ENCODE measurements at places on chromosomes 16 and 17.

DNA sequence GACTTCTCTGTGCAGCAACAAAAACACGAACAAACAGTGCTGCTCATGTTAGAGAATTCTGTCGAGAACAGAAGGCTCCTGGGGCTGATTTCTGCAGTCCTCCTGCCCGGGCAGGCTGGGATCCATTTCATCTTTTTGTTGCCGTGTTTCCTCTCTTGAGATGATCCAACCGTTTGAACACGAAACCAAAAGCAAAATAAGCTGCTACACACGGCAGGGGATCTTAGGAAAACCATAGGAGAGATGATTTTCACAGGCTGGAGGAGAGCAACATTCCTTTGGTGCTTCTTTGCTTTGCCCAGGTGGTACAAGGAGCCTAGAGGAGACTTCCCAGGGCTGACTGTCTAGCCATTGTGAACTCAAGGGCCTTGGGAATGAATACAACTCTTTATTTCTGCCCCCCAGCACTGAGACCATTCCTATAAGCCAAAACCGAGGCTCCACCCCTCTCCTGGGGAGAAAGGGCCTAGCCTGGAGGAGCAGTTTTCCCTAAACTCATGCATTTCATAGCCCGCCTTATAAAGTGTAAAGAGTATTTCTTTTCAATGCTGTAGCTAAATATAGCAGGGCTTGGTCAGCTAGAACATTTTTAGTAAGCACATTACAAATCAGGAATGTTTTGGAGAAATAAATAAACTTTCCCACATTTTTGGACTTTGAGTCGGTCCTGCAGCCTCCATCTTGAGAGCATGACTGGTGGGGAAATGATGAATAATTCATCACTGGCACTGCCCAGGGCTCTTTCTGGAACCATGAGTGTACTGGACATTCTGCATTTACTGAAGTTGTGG lies 7.7 kb downstream of the FOXL1 start:
- DNase-seq: no peak

GRCh38 chr17:7248796-7249195 lies 2.7 kb downstream of the CTDNEP1 start:
- DNase-seq: no peak

DNA sequence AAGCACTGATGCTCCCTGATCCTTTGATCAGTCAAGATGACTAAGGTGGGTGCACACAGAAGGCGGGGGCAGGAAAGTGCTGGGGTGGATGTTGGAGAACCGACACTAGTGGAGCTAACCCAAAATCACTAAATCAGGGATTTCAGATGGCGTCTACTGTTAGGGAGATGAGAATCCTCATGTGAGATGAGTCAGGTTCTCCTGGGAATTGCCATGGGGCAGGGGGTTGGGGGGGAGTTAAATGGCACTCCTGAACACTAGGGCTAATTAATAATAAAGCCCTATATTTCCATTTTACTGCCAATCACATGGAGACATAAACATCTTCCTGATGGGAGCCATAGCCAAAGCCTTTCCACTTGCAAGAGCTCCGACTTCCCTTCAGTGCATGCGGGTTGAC lies 804.1 kb downstream of the KCNJ18 start:
- DNase-seq: no peak

DNA sequence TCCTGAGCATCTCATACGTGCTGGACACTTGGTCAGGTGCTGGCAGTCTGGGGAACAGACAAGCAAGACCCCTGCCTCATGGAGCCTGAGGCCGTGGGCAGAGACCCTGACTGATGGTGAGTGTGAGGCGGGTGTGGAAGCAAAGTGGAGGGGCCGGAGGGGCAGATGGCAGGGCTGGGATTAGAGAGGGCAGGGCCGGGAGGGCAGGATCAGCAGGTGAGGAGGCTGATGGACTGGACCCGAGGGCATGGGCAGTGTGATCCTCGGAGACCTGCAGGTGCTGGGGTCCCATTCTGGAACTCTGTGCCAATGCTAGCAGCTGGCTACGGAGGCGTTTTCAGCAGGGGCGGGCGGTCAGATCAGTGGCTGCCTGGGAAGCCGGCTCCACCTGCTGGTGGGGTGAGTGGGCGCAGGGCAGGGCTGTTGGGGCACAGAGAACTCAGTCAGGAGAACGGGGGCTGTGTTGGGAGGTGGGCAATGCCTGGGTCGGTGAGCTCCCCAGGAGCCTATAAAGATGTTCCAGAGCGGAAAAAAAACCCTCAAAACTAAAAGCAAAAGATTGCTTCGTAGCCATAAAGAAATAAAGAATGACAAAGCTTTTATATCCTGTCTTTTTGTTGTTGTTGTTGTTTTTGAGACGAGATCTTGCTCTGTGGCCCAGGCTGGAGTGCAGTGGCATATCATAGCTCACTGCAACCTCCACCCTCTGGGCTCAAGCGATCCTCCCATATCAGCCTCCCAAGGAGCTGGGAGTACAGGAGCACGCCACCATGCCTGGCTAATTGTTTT lies 8.9 kb upstream of the C16orf74 start:
- DNase-seq: no peak

DNA sequence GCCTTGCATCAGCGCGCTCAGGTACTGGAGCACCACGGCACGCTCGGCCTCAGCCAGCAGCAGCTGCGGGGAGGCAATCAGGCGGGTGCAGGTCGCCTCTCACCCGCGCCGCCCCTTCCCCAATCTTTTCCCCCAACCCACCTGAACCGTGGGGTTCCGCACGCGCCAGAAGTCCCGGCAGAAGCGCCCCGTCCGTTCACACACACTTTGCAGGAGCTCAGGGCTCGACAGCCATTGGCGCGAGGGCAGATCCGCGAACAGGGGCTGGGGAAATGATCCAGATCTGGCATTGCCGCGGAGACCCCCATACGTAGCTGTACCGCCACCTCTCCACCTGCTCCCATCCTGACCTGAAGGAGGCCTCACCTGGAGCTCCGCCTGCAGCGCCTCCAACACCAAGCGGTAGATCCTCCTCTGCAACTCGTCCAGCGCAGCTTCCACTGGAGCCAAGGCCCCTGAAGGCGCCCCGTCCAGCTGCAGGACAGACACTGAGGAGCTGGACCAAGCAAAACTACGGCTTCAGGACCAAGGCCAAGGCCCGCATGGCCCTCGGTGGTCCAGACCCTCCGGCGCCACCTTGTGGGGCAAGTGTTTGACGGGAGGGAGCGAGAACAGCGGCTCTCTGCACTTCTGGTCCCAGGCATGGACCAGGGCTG lies 1.4 kb upstream of the MATCAP1 start:
- peak; percentile 84 for DNase-seq

DNA sequence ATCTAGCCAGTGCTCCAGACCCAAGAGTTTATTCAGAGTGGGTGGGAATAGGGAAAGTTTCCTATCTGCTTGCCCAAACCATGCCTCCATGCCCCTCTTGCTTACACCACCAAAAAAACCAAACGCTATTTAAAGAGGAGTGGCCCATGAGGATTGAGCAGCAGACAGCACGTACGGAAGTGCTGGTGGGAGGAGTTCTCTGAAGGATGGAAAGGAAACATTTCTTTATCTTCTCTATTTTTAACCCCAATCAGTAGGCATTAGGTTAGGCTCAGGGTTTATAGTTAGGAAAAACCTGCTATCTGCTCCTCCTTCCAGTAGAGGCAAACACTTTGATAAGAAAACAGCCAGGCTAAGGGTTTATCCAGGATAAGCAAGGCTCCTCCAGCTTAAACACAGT lies 235.3 kb downstream of the ZFHX3 start:
- no peak for DNase-seq

- DNase-seq: no peak
Observed at GRCh38 chr16:29804455-29805231, 1.7 kb upstream of the MAZ start.

GRCh38 chr16:75311383-75311938 lies 60.0 kb upstream of the BCAR1 start:
- DNase-seq: no peak

GRCh38 chr16:85536411-85537330 lies 76.5 kb upstream of the GSE1 start:
- DNase-seq: no peak

- no peak for DNase-seq
Observed at GRCh38 chr16:17364319-17365210, 106.2 kb downstream of the XYLT1 start.

- no peak for DNase-seq
Observed at GRCh38 chr17:29918922-29919856, 10.8 kb downstream of the SSH2 start.

- DNase-seq: no peak
Observed at GRCh38 chr16:49048557-49048956, 233.1 kb downstream of the CBLN1 start.

DNA sequence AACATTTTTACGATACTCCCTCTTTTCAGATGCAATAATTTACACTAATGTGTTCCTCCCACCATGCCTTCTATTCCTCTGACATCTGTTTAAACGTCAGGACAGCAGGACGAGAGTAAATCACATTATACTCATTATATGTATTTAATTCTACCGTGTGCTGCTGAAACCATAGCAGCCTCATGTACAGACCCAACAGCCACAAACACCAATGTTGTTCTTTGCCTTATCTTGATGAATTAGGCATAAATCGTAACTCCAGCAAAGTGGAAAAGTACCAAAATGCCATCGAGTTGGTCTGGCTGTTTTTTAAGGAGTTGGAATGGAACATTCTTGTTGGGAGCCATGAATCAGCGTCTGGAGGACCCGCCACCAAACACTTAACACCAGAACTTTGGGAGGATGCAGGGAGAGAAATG lies 82.9 kb upstream of the FOXF1 start:
- DNase-seq: no peak
